ENCODE measurements at places on chromosomes 3 and 15.

DNA sequence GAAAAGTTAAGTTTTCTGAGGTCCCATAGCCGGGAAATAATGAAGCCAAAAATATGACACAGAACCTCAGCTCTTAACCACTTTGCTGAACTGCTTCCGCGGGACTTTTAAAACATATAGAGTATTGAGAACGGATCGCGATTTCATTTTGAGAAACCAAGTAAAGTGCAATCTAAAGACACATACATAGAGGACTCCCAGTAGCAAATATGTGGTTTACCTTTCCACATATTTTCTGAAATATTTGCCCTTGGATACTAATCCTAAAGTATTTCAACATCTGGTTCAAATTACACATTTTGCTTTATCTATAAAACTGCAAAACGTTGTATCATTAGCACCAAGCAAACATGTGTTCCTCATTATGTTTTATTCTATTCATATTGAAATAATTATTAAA is 776.5 kb downstream of the ROBO2 start:
- DNase-seq, result no peak

- peak; percentile 91 for DNase-seq
Measured at GRCh38 chr15:74127255-74127953, 3.0 kb upstream of the ISLR2 start.

GRCh38 chr15:92012368-92012629 is 158.8 kb downstream of the SLCO3A1 start:
- DNase-seq, result peak; percentile 28

GRCh38 chr15:42544853-42545629 is 3.6 kb downstream of the LRRC57 start:
- DNase-seq, result no peak

DNA sequence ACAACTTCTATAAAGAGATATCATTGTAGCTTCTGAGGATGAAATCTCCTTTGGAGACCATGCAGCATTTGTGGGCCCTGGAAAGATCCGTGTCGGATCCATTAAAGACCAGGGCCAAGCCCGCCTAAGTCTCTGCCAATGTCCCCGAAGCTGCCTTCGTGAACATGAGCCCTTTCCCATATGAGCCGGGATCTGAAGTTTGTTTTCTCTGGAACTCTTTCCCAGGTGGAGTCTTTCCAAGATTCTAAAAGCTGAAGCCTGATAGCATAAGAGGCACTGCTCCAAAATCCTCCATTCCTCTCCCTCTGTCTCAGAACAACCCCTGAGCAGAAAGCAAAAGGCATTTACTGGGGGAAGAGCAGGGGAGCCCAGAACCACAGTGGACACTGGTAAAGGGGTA is 274.6 kb downstream of the NTRK3 start:
- DNase-seq, result no peak

Measured in activated CD4-positive, alpha-beta T cell treated with anti-CD3 and anti-CD28 coated beads, Interleukin-10, Interleukin-2, amounts not matched to agents 100 ng/mL and 50 ng/mL, durations not matched to agents 16 hours and 8 hours (primary cell).